HCT116 (cell line): ENCODE measurements at places on chromosomes 5 and 9. TPM values are rescaled to one million over a fixed set of nuclear protein-coding genes. Genes with fewer than 3 reads are reported as not detected.

The ZNF658 gene
- 4.0 TPM for total RNA-seq

The ABO gene
- 1.2 TPM for total RNA-seq

The FRRS1L gene
- total RNA-seq, result not detected

The PFN3 gene
- not detected for total RNA-seq

The TAF11L5 gene
- total RNA-seq, result not detected

The INSL6 gene
- total RNA-seq, result not detected

The FIBCD1 gene
- 26.1 TPM for total RNA-seq

The CARTPT gene
- total RNA-seq, result not detected

The TERT gene
- total RNA-seq, result 6.9 TPM

The CREBRF gene
- total RNA-seq, result 7.7 TPM

The FAM221B gene
- not detected for total RNA-seq

The FBP1 gene
- total RNA-seq, result 0.42 TPM

The PLPP7 gene
- 0.37 TPM for total RNA-seq

The CD14 gene
- total RNA-seq, result 0.42 TPM

The PCDHGA2 gene
- not detected for total RNA-seq

DNA sequence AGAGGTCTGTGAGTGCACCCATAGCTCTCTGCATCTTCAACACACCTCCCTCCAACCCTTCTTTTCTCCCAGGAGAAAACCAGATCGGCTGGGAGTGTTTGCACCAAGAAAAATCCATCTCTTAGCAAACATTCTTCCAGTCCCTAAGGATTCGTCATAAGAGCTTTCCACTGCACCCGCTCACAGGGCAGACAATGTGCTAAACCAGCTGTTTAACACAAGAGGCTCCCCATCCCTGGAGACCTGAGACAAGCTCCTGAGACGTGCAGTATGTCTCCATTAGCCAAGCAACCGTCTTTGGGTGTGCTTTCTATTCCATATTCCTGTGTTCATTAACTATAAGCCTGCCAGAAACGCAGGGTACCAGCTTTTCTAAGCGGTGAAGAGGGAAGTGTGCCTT lies 93.6 kb upstream of the ZNF462 start:
- no peak for DNase-seq

- peak; percentile 79 for DNase-seq
These were observed 49.0 kb downstream of the PSD2 start for GRCh38 chr5:139844472-139845145.

- DNase-seq, result no peak
These were observed 144.9 kb upstream of the POU5F2 start for GRCh38 chr5:93886098-93886806.

- no peak for DNase-seq
These were observed 189.8 kb upstream of the DAPK1 start for GRCh38 chr9:87307848-87308247.

GRCh38 chr9:114250235-114250568 lies 72.7 kb upstream of the ORM1 start:
- DNase-seq, result no peak

DNA sequence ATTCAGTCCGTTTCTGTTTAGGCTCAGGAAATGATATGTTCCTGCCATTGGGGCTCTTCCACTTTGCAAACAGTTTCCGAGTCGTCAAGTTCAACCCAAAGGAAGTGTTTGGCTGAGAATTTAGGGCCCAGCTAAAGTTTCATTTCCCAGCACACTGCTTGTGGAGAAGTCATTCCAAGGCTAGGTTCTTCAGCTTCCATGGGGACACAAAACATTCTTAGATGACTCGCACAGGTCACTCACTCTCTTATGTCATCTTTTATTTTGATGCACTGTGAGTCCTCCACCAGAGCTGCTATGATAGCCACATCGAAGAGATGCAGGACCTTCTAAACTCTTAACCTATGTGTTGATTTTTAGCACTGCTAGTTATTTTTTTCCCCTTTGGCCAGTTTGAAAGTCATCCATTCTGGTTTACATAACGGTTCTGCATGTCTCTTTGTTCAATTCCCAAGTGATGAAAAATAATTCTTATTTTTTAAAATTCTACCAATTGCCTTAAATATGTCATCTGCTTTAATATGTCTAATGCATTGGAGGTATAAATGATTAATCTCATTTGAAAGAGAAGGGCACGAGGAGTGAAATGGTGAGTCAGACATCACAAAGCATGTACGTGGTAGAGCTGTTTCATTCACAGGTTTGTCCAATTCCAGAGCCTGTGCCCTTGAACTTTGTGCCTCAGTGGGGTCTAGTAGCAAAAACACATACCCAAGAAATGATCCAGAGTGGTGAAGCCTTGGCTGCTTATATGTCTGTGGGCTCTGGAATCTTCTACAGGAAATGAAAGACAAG lies 84.3 kb downstream of the ZNF462 start:
- DNase-seq, result no peak

- no peak for DNase-seq
These were observed 346.7 kb upstream of the KLF9 start for GRCh38 chr9:70761139-70761670.

- no peak for DNase-seq
These were observed 181.0 kb upstream of the PITX1 start for GRCh38 chr5:135214897-135215616.

DNA sequence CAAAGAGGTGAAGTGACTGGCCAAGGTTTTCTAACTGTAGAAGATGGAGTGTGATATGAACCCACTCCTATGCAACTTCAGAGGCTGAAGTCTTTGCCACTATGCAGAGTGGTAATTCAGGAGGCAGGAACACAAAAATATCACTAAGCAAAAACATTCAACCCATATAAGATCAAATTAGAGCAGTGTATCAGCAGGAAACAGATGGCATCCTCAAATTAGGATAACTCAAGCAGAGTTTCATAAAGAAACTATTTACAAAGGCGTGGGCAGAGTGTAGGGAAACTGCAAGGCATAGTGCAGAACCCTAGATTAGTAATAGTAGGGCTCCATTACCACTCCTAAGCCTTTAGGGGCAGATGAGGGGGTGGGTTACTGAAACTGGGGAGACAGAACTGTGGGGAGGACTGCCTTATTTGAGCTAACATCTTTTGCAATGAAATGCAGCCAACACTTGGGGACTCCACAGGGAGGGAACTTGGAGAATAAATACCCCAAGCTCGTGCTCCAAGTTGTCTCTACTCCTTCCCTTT lies 72.2 kb downstream of the PTTG1 start:
- DNase-seq, result no peak

- DNase-seq, result no peak
These were observed 121.5 kb downstream of the CAMK4 start for GRCh38 chr5:111345731-111346130.

GRCh38 chr5:144194144-144194543 lies 23.5 kb downstream of the KCTD16 start:
- no peak for DNase-seq

- DNase-seq, result no peak
These were observed 621.4 kb downstream of the RAB3C start for GRCh38 chr5:59204114-59204897.

- DNase-seq, result no peak
These were observed 475 bp downstream of the DDX31 start for GRCh38 chr9:132669319-132669697.

DNA sequence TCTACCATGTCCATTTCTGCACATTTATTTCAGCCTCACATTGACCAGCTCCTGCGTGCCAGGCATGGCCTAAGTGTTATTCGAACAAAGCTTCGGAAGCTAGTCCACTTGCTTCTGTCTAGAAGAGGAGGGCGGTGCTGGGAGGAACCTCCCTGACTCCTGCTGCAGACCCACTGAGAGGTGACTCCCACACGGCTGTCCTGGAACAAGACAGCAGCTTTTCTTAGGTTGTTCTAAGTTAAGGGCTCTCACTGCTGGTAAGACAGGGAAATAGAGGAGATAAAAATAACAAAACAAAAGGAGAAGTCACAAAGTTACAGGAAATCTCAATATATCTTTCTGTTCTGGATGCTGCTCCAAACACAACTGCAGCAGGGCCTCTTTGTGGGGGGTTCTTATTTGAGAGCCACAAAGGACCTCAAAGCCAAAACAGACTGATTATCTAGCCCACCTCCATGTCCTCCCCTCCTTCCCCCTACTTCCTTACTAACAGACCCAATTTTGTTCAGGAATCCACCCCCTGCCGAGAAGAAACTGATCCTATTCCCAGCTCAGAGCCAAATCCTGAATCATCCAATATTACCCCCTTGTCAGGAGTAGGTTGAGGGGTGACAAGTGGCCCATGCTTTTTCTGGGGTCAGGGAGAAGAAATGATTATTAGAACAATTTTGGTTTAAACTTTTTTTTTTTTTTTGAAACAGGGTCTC lies 28.4 kb upstream of the KCNIP1 start:
- DNase-seq, result no peak

DNA sequence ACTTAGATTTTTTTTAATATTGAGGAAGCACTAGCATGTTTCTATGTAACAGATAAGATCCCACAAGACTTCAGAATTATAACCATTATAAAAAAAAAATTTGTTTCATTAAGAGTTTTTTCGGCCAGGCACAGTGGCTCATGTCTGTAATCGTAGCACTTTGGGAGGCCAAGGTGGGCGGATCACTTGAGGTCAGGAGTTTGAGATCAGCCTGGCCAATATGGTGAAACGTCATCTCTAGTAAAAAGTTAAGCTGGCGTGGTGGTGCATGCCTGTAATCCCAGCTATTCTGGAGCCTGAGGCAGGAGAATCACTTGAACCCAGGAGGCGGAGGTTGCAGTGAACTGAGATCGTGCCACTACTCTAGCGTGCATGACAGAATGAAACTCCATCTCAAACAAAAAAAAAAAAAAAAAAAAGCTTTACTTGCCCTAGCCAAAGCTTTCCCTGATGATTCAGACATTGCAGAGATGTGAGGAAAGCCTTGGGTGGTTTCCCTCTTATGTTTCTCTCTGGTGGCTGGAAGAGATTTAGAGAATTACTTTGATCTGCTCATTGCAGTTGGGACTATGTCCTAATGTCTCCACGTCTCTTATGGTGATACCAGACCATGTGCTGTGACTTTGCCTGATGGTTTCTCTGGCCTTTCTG lies 65.4 kb downstream of the EGFLAM start:
- no peak for DNase-seq

DNA sequence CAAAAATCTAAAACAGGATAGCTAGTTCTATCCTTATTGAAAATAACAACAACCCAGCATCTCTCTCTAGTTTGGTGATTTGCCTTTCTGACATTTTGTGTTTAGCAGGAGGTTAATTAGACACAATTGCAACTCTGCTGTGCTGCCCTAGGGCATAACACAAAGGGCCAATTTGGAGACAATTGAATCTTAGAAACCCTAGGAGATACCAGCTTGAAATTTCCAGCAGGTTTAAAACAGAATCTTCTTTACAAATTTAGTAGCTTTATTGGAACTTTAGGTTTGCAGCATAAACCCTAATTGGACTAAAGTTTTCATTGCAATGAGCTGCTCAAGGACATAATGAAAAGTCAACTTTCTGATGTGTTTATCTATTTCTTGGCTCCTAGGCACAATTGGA lies 166.7 kb upstream of the FER start:
- no peak for DNase-seq

DNA sequence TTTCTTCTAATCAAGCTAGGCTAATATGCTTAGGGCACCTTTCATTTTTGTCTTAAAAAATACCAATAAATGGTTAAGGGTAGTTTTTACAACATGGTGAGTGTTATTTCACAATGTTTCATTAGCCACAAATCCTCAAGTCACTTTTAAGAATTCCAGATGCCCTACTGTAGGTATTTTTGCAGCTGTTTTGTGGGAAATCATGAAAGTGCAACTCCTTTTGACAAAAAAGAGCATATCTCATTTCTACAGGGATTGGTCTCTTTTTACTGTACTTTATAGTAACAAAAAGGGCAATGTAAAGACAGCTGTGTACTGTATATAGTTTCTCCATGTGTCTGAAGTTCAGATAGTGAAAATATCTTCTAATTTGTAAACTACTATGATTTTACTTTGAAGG lies 28.3 kb upstream of the GAS1 start:
- DNase-seq, result no peak

DNA sequence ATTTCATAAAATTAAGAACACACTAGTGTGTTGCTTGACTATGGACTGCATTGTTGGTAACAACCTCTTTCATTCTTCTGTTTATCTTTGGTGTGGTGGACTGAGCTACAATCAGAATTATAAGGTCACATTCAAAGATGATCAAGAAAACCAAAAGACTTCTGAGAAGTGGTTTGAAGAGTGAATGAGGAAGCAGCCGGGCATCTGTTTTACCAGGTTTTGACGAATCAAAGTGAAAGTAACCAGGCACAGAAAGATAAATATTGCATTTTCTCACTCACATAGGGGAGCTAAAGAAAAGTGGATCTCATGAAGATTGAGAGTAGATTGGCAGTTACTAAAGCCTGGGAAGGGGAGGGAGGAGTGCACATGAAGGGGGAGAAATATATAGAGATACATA lies 589.1 kb downstream of the ZNF608 start:
- no peak for DNase-seq

- no peak for DNase-seq
These were observed 18.1 kb downstream of the CNTFR start for GRCh38 chr9:34571481-34571810.

- DNase-seq, result no peak
These were observed 139.2 kb upstream of the SMIM23 start for GRCh38 chr5:171646102-171647042.

GRCh38 chr5:98698359-98698758 lies 75.1 kb upstream of the RGMB start:
- no peak for DNase-seq

- DNase-seq, result no peak
These were observed 15.9 kb downstream of the OR2V1 start for GRCh38 chr5:181114844-181115778.

DNA sequence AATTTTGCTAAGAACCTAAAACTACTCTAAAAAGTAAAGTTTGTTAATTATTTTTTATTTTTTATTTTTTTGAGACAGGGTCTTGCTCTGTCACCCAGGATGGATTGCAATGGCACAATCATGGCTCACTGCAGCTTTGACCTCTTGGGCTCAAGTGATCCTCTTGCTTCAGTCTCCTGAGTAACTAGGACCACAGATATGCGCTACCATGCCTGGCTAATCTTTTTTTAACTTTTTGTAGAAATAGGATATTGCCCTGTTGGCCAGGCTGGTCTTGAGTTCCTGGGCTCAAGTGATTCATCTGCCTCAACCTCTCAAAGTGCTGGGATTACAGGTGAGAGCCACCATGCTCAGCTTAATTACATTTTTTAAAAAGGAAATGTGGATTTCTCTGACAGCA lies 45.8 kb downstream of the PDE6A start:
- no peak for DNase-seq

DNA sequence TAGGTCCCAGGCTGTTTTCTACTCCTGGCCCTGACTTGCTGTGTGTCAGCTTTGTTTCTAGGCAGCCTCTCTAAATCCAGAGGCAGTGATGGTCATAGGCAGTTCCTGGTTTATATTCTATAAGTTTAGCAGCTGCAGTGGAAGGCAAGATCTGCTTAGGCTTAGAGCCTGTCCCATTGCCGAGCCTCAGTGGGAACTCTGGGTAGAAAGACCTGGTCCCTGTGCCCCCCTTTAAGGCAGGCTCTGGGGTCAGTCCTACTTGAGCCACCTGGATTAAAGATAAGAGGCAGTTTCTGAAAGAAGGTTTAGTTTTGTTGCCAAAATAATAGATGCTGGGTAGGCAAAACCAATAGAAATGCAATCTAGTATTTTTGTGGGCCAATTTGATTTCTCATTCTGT lies 13.6 kb downstream of the MCCC2 start:
- DNase-seq, result no peak
